Mesothelial cell of epicardium (in vitro differentiated cells): ENCODE measurements at places on chromosomes 1 and 21. TPM values are rescaled to one million over a fixed set of nuclear protein-coding genes. Genes with fewer than 3 reads are reported as not detected.

GRCh38 chr1:241225741-241226140, 131.3 kb downstream of the RGS7 start:
- no peak for DNase-seq

DNA sequence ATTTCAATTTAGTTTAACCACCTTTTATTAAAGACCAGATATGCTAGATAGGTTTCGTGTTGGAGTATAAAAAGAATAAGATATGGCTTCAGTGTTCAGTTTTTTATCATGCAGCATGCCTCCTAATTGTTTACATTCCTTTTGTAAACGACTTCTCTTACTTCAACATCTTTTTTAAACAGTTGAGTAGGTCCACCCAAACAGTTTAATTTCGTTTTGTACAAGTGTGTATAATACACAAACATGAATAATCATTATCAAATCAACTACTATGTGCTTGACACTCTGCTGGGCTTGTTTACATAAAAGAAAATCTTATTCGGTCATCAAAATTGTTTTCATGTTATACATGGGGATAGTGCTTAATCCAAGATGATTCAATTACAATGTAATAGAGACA, 906.3 kb upstream of the ADGRL4 start:
- no peak for DNase-seq

PCP4 gene
- 17.6 to 19.2 TPM (median 18.1 TPM) in 3 replicates for total RNA-seq

DNA sequence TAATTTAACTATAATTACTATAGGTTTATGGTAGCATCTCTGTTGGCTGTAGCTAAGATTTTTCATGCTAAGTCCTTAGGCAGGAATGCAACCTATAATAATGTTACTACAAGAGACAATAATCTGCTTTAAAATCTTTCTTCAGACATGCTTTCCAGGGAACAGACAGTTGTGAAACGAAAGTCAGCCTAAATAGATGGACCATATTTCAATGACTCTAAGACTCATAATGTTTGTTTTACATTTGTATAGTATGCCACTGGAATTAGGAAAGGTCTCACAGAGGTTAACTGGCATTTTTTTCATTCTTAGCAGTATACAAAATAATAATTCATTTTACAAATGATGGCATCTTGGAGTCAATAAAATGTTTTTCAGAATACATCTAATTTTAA, 8.1 kb downstream of the RERE start:
- DNase-seq, result no peak

CD1D gene
- 2.2 to 2.8 TPM (median 2.8 TPM) in 3 replicates for total RNA-seq

RGS16 gene
- 0.55 to 0.99 TPM (median 0.74 TPM) in 3 replicates for total RNA-seq

- no peak for DNase-seq
Measured at GRCh38 chr1:81323862-81324261, 476.9 kb upstream of the ADGRL2 start.

DNA sequence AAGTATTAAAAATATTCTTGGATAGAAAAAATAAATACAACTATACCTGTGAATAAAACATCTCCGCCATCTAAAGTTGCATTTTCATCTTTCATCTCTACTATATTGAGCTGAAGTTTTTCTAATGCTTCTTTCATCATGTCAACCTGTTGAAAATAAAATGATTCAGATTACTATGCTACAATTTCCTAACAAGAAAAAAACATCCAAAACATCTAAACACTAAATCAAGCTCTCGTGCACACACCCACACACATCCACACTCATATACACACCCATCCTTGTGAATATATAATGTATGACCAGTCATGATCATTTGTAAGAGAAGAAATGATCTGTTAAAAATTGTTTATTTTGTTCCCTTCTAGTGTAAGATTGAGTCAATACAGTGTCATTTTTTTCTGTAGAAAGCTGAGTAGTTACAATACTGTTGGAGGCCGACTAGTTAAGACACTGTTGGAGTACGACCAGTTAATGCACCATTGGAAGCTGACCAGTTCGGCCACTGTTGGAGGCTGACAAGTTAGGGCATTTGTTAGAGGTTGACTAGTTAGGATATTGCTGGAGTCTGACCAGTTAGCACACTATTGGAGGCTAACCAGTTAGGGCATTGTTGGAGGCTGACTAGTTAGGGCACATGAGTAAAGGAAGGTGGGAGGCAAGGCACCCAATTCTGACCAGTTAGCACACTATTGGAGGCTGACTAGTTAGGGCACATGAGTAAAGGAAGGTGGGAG, 82.4 kb upstream of the BCL10 start:
- no peak for DNase-seq

DNA sequence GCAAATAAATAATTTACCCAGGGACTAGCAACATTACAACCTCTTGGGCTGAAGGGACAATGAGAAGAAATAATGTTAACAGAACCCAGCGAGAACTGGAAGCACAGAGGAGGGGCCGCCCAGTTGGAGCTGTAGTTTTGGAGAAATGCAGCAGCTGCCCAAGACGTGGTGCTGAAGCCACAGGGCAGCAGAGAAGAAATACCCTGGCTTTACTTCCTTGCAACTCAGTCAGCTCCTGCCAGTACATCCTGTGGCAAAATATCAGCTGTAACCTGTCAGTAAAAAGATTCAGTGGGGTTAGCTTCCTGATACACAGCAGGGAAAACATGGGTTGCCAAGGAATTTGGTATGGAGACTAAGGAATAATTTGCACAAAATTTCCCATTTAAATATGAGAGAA, 283.6 kb upstream of the USP25 start:
- no peak for DNase-seq

SPAG17 gene
- total RNA-seq, result 2.7 to 4.7 TPM (median 3.7 TPM) in 3 replicates

INTS3 gene
- 117 to 120 TPM (median 117 TPM) in 3 replicates for total RNA-seq

GRCh38 chr1:39391691-39392679, 99.5 kb upstream of the BMP8A start:
- no peak for DNase-seq

NPR1 gene
- 5.8 to 6.6 TPM (median 5.9 TPM) in 3 replicates for total RNA-seq

KDM5B gene
- total RNA-seq, result 230 to 265 TPM (median 260 TPM) in 3 replicates

DNA sequence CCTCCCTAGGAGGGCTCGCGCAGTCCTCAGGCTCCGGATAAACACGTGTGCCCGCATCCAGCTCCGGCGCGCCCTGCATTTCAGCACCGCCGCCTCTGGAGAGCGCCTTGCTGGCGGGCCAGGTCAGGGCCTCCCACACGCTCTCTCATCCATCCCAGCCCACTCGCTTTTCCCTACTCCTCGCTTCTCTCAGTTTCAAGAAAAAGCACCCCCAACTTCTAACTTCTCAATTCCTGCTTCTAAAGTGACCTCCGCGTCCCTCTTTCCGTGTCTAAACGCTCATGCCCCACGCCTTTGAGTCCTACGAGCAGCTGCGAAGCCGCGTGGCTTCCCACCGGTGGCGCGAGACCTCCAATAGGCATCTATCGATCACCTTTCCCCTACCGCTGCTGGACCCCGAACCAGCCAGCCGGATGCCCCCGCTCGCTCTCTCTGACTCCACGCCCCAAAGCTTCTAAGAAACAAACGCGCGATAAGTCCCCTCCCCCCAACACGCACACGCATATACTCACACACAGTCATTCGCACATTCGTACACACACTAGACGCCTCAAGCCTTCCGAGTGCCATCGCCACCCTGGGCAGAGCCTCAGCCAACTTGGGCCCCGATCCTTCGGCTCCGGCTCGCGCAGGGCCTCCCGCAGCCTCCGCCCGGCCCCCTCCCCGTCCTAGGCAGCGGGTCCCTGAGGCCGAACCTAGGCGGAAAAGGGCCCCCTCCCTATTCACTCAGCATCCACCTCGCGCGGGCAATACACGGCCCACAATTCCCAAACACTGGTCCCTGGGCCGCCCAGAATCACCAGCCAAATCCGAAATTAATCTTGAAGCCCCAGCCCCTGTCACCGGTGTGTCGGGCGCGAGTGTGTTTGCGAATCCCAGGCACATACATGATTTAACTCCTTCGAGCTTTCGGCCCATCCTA, 1.1 kb downstream of the NMNAT2 start:
- peak; percentile 86 for DNase-seq

GAS5 gene
- 631 to 658 TPM (median 655 TPM) in 3 replicates for total RNA-seq

GRCh38 chr1:59244891-59245290, 52.0 kb upstream of the FGGY start:
- DNase-seq, result no peak

GRCh38 chr1:52632732-52633290, at the start of gene SHISAL2A:
TSS of gene SHISAL2A (plus strand) at chr1:52633168. CDS start at chr1:52633494, 326 bp downstream.
- peak; percentile 24 for DNase-seq

- no peak for DNase-seq
Measured at GRCh38 chr1:97895278-97895677, 25.6 kb downstream of the DPYD start.

- DNase-seq, result no peak
Measured at GRCh38 chr1:43005460-43006361, 47.0 kb upstream of the SLC2A1 start.

DNA sequence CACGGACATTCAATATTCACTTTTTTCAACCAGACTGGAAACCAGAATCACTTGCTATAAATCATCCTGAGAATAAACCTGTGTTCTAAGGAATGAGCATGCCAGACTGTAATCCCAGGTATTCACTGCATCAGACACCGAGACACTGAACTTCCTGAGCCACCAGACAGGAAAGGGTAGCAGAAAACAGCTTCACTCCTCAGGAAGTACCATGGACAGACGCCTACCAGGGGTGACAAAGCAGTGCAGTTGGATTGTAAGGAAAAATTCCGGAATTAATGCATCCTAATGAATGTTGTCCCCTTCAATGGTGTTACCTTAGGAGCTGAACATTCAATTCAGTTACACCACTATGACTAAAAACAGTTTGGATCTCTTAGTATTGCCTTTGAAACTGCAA, 156.1 kb downstream of the PIGK start:
- DNase-seq, result no peak

COL9A2 gene
- 45.8 to 50.3 TPM (median 49.9 TPM) in 3 replicates for total RNA-seq

GRCh38 chr1:168386949-168387586, 106.4 kb downstream of the TBX19 start:
- peak; percentile 74 for DNase-seq

GRCh38 chr21:42366292-42367010, at the start of gene TFF1:
TSS of gene TFF1 (minus strand) at chr21:42366535. CDS start at chr21:42366495, 40 bp downstream.
- DNase-seq, result no peak

BSND gene
- total RNA-seq, result 0.05 to 0.09 TPM (median 0.09 TPM) in 3 replicates

DNA sequence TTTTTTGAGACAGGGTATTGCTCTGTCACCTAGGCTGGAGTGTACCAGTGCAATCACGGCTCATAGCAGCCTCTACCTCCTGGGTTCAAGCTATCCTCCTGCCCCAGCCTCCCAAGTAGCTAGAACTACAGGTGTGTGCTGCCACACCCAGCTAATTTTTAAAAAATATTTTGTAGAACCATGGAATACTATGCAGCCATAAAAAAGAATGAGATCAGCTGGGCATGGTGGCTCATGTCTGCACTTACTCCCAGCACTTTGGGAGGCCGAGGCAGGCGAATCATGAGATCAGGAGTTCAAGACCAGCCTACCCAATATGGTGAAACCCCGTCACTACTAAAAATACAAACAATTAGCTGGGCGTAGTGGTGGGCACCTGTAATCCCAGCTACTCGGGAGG, 29.9 kb upstream of the CTPS1 start:
- no peak for DNase-seq

HRNR gene
- total RNA-seq, result not detected in 3 replicates

DNA sequence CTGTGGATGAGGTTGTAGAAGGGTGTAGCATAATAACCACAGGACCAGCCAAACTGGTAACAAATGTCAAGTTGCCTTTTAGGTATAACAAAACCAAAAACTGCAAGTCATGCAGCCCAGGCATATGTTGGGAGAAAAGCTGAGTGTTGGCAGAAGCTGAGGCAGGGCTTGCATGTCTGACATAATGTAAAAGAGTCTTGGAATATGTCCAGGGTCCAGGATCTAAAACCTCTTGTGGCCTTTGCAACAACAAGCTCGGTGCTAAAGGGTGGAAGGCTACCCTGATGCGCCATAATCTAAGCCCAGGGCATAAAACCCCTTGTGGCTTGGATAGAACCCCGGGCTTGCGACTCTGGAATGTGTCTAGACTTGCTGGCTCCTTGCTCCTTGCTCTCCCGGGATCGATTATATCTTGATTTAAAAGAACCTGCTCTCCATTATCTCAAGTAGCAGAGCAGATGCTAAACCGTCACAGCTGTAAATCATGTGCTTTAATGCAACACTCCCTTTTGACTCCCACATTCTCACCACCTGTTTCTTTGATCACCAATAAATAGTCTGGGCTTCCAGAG, 26.5 kb upstream of the SLC35A3 start:
- peak; percentile 42 for DNase-seq

DNA sequence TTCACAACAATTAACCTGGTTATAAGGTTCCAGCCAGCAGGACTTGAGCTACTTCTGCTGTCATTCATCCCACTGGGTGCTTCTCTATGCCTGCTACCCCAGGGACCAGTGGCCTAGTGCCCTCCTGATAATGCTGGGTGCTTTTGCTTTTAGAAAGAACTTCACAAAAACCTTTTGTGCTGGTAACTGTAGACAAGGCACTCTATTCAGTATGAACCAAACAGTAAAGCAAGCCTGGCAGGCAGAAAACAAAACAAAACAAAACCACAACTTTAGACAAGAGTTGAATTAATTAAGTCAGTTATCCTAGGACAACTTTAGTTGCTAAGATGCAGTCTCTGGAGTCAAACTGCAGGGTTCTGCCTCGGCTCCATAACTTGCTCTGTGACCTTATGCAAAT, 61.9 kb upstream of the ADGRL2 start:
- DNase-seq, result no peak

VSIG8 gene
- not detected in 3 replicates for total RNA-seq

LMX1A gene
- total RNA-seq, result 0.18 TPM in 1 of 3 replicates, not detected in the others

- no peak for DNase-seq
Measured at GRCh38 chr21:28693476-28693875, 299.2 kb downstream of the LTN1 start.

DNA sequence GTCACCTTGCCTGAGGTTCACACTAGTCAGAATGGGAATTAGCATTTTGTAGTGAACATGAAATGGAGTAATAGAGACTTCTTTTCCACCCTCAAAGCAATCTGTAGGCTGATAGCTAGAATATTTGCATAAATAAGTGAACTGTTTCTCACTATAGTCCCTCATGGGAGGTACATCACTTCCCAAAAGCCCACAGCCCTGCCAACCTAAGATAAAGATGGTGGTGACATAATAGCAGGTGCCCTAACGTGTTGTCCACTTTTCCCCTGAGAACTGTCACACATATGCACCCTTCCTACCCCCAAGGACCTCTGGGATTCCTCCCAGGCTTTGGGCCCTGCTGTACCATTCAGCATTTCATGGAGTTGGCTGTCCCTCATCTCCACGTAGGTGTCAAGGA, 4.4 kb downstream of the TMEM35B start:
- no peak for DNase-seq

SLC16A4 gene
- 13.7 to 14.4 TPM (median 13.7 TPM) in 3 replicates for total RNA-seq

DNA sequence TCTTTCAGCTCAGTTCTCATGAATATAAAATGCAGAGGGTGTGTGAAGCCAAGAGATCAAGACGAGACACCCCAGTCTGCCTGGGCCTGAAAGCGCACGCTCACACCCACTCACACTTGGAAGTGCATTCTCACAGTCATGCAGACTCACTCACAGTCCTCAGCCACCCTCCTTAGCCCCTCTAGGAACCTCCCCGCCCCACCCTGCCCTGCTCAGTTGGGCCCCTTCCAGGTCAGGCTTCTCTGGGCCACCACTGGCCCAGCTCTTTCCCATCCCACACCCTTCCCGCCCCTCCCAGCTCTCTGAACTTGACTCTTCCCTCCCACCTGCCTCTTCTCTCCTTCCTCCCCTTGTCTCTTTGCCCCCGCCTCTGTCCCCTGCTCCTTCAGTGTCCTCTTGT, 93.8 kb downstream of the EPHB2 start:
- DNase-seq, result no peak

HTR6 gene
- 0.11 to 0.24 TPM (median 0.11 TPM) in 3 replicates for total RNA-seq
